Peyer's patch (tissue), 4 donors: ENCODE measurements at places on chromosomes 3 and 15. TPM values are rescaled to one million over a fixed set of nuclear protein-coding genes. Genes with fewer than 3 reads are reported as not detected.

- DNase-seq = no peak
Observed at GRCh38 chr3:79653266-79653830, 114.5 kb downstream of the ROBO1 start.

GRCh38 chr3:40920041-40920440 is 279.3 kb upstream of the CTNNB1 start:
- no peak for DNase-seq

Gene EOGT
- 17.6 TPM for total RNA-seq

Gene CORO2B
- total RNA-seq = 0.70 TPM

DNA sequence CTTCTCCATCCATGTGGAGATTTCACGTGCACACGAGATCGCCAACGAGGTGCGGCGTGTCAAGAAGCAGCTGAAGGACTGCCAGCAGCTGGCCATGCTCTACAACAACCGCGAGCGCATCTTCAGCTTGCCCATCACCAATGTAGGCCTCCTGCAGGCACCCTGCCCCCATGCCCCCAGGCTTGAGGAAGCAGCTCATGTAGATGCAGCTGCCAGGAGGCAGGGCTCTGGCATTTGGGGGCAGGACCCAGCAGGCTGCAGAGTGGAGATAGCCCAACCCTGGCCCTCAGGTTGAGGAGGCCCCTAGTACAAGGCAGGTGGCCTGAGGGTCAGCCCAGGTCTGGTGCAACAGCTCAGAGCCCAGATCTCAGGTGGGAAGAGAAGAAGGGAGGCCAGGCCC is 36.4 kb downstream of the DNAH1 start:
- DNase-seq = no peak

GRCh38 chr3:100927775-100928174 is 65.4 kb downstream of the ABI3BP start:
- DNase-seq = no peak
